CMK (cell line): ENCODE measurements at places on chromosomes 2 and 18.

DNA sequence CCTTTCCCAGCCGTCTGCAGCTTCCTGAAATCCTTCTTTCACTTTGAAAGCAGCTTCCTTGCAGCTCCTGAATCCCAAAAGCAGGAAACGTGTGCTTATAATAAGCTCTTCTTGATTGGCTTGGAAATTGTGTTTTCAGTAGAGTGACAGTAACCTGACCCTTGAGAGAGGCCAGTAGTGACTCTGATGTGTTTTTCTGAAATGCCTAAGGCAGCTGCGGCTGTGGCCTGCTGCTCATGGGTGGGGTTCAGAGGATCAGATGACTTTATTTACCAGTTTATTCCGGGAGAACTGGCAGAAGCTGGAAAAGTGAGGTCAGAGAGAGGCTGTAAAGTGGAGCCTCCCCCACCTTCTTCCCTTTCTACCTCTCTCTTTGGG, 31.9 kb upstream of the RPIA start:
- no peak for DNase-seq

DNA sequence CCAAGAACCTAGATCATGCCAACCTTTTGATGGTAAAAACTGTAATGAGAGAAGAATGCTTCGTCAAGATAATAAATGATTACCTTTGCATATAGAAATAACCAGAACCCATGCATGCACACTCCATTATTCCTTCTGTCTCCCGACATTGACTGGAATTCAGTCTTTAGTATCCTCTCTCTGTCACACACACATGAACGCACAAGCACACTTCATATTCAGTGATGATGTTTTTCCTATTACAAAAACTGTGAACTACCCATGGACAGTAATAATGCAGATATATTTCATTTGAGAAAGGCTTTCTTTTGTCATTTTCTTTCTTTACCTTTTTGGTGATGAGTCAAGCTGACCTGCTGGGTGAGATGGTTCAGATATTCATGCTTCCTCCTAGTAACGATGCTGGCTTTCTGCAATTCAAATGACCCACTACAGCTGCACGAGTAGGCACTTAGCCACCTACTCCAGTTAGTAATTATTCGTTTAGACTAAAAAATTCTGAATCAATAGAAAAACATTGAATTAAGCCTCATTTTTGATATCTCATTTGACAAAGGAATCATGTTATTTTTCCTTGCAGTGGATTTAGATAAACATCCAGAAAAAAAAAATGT, 382.2 kb downstream of the TGIF1 start:
- no peak for DNase-seq

DNA sequence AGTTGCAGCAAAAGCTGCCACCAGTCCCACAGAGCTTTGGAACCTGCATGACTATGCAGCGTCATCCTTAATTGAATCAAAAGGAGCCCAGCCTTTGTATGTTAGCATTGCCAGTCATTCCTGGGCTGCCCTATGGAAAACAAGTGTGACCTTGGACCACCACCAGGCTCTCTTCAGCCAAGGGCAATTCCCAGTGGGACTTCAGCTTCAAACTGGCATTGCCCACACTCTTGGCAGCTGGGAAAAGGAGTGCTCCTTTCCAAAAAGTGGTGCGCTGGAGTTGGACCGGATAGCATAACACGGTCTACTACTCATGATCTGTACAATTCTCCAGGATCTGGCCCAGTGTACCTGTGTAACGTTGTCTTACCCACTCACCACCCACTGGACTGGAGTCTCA, 259.5 kb downstream of the MREG start:
- DNase-seq: no peak

DNA sequence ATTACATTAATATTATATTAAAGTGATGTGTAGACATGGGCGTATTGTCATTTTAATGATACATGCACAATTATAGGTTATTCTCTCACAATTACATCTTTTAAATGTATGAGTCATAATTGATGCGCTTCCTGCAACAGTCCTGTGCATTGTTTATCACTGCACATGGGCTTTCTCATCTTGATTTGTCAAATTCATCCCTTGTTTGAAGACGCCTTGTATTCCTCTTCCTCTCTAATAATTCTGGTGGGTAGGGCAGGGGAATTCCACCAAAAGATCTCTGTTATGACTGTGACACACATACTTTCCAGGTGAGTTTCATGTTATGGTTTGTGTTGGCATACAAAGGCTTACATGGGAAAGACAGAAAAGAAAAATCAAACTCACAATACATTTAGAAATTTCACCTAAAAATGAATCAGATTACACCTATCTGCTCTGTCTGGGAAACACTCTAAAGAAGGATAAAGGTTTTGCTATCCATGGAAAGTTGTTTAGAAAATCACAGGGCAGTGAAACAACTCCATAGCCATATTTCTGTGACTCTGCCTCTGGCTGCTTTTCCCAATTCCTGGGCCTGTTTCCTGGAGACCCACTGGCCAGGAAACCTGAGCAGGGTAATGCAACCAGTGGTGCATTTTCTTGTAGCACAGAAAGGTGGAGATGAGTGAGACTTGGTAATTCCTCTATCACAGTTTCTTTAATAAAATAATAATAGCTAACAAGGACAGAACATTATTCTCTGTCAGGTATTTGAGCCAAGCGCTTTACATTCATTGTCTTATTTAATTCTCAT, 13.2 kb downstream of the SLC9A2 start:
- DNase-seq: no peak

DNA sequence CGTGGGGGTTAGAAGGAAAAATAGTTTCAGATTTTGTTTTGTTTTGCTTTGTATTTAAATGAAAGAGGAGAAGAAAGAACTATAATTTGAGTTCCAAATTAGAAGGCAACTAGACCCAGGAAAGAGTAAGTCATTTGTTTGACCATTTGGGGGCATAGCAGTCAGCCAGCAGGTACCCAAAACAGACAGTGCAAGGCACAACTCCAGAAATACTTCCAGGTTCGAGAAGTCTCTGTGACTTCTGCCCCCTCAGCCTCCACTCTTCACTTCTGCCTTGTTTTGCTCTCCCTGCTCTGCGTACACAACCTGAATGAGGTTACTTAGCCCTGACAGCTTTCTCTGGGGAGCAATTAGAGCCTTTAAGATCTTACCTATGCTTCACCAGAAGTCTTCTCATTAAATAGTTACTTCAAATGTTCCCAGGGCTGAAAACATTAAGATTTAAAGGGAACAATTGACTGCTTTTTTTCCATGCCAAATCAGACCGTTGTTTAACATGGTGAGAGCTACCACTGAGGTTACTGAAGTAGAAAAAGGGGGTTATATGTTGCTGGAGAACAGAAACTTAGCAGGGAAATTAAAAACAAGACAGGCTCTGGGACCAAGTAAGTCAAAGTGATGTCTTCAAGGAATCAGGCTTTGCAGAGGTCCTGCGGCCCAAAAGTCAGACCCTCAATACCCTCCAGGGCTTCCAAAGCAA, 216.9 kb downstream of the BCL11A start:
- DNase-seq: no peak
